Caki2 (cell line): ENCODE measurements at places on chromosomes 1 and 21.

- no peak for DNase-seq
Measured at GRCh38 chr1:39642796-39643195, 3.4 kb upstream of the HEYL start.

- DNase-seq: no peak
Measured at GRCh38 chr1:100061681-100062080, 71.0 kb downstream of the SASS6 start.

GRCh38 chr1:201895913-201896807 is 7.5 kb downstream of the SHISA4 start:
- peak; percentile 77 for DNase-seq

- DNase-seq: no peak
Measured at GRCh38 chr1:180182643-180183311, 28.1 kb downstream of the QSOX1 start.

- DNase-seq: no peak
Measured at GRCh38 chr21:37800057-37800455, 116.2 kb downstream of the KCNJ6 start.

- DNase-seq: no peak
Measured at GRCh38 chr1:29716306-29716705, 480.0 kb downstream of the PTPRU start.

DNA sequence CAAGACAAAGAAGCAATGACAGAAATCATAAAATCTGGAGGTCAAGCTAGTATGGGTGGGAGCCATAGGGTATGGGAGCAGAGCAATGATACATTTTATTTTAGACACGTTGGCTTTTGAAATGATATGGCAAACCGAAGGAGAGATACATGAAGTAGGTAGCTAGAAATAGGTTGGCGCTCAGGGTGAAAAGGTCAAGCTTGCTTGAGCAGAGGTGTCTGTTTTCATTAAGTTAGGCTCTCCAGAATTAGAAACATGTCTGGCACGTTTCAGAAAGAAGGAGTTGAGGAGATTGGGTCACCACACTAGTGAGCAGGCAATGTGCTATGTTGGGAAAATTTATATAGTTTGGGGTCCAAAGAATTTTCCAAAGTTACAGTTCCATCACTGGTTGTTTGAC is 151.4 kb downstream of the AMY1C start:
- no peak for DNase-seq

DNA sequence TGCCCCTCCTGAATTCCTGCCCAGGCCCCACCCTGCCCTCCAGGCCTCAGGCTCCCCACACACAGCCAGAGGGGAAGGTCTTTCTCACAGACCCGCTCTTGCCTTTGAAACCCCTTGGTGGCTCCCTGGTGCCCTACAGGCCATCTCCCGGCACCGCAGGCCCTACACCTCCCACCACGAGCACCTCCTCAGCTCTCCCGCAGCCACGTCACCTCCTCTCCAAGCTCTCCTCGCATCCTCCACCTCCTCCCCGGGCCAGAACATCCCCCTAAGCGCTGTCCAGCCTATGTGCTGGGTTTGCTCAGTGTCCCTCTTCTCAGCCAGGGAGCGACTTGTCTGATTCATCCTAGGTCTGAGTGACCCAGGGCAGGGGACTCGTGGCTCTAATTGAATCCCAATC is 66.4 kb downstream of the DMRTB1 start:
- no peak for DNase-seq

DNA sequence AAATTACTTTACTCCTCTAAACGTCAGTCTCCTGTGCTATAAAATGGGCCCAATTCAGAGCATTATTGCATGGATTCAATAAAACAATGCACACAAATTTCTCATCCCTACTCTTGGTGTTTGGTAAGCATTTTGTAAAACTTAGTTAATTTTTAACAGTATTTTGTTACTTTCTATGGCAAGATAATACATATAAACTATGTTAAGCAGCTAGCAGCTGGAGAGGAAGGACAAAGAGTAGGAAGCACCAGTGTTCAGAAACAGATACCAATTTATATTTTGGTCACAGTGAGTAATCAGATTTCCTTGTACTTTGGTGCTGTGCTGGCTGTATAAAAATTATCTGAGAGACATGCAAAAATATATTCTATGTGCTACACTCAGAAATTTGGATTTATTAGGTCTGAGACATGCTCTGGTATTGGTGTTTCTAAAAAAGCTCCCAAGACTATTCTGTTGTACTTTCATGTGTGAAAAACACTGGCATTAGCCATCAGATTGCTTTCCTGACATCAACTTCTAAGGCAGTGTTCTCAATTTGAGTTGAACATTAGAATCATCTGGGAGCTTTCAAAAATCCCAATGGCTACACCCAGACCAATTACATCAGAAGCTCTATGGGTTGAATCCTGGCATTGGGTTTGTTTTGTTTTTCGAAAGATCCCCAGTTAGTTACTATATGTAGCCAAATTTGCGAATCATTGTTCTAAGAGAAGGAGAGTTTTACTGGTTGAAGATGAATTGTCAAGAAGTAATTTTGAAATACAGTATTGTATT is 100.3 kb upstream of the C1orf87 start:
- DNase-seq: no peak

GRCh38 chr1:39919545-39919944 is 17.8 kb upstream of the MYCL start:
- DNase-seq: peak; percentile 58

DNA sequence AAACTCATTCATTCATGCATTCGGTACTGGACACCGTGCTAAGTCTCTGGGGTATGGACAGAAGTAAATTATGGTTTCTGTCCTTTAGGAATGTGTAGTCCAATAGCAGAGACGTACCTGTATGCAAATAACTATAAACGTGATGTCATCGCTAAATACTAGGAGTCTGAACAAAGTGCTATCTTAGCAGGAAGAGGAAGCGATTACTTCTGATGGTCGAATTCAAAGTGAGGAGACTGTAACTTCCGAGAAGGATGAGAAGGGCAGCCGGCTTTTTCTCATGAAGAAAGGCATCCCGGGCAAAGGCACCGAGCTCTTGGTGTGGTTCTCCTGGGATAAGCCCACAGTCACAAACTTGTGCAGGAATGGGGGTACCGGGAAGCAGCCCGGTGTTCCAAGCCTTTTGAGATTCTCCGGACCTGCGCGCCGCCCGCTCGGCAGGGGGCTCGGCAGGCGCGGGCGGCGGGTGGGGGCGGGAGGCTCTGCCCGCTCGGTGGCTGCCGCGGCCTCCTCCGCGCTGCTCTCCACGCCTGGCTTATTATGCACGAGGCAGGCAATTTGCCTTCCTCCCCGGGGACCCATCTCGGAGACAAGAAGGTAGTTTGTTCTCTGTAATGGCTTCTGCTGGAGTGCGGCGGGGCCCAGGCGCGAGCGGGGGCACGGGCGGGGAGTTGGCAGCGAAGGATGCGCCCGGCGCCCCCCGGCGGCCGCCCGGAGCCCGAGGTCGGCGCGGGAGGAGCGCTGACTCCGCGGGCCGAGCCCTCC is 67.5 kb upstream of the CD1D start:
- peak; percentile 57 for DNase-seq

DNA sequence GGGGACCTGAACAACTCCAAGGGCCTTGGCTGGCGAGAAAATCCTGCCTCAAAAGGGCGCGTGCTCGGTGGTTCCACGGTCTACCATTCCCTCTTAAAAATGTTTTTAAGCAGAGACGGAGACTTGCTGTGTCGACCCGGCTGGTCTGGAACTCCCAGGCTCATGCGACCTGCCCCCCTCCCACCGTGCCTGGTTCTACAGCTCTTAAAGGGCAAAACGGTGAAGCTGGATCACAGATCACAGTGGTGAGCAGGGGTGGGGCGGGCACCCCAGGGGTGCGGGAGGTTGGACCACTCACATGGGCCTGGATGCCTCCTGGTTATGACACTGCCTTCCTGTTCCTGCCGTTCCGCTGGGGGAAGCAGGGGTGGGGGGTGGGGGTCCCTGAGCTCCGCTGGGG is 4.2 kb upstream of the C1orf159 start:
- no peak for DNase-seq

- no peak for DNase-seq
Measured at GRCh38 chr1:74205266-74205665, 7.2 kb downstream of the FPGT start.

DNA sequence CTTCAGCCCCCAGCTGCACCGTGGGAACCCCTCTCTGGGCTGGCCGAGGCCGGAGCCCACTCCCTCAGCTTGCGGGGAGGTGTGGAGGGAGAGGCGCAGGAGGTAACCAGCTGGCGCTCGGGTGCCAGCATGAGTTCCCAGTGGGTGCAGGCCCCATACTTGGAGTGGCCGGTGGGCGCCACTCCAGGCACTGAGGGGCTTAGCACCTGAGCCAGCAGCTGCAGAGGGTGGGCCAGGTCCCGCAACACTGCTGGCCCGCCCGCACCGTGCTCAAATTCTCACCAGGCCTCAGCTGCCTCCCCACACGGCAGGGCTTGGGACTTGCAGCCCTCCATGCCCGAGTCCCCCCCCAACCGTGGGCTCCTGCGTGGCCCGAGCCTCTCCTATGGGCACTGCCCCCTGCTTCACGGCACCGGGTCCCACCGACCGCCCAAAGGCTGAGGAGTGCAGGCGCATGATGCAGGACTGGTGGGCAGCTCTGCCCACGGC is 47.2 kb downstream of the LRRC53 start:
- DNase-seq: no peak

DNA sequence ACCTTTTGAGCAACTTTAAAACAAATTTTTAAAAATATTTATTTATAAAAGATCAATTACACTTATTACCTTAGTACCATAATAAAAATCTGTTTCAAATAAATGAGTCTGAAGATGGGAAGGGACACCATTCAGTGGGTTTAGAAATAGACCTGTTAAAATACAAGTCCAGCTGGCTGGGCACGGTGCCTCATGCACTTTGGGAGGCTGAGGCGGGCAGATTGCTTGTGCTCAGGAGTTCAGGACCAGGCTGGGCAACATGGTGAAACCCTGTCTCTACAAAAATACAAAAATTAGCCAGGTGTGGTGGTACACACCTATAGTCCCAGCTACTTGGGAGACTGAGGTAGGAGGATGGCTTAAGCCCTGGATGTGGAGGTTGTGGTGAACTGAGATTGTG is 57.0 kb downstream of the ITSN1 start:
- DNase-seq: no peak

GRCh38 chr1:25586181-25586588 is 30.4 kb upstream of the MAN1C1 start:
- no peak for DNase-seq
